ENCODE measurements at places on chromosomes 2 and 18.

DNA sequence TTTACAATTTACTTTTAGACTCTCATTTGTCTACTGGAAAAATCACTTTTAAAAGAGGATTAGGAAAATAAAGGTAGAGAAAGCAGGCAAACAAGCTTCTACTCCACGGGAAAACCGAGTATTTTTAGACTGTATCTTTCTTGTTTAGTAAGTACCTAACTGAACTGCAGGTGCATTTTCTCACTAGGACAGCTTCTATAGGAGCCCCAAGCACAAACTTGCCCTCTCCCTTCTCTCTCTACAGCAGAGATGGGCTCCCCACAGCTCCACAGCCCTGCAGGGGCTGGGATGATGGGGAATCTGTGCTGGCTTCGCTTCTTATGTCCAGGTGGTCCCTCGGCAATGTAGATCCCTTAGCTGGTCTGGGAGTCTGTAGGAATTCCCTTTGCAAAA lies 16.2 kb downstream of the PSTPIP2 start:
- no peak for DNase-seq

GRCh38 chr18:58496231-58496630 lies 132.7 kb downstream of the ALPK2 start:
- DNase-seq = no peak

GRCh38 chr2:150584081-150584480 lies 96.6 kb upstream of the RND3 start:
- no peak for DNase-seq

DNA sequence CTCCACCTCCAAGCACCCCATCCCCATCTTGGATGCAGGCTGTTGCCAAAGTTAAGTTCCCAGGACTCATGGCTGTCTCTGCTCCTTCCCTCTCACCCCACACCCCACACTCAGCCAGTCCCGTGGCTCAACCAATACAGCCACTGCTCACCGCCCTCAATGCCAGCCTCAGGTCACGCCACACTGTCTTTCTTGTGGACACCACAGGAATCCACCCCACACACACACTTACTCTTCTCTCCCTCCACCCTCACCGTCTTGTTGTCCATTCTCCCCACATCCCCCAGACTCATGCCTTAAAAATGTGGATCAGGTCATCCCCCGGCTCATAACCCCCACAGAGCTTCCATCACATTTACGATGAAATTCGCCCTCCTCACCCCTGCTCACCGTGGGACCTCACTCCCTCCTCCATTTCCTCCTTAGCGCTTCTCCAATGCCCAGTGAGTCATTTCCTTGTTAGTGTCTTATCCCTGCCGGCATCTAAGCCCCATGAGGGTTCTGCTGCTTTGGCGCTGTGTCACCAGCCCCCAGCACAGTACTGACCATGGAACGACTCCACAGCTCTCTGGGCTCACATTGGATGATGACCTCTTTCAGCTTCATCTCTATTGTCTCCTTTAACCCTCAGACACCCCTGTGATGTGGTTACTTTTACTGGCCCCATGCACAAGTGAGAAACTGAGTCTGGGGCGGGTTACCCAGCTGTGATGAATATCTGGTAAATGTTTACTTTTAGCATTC lies 13.8 kb downstream of the MLPH start:
- DNase-seq = no peak

- no peak for DNase-seq
Observed at GRCh38 chr2:58629545-58630119, 388.5 kb upstream of the FANCL start.

DNA sequence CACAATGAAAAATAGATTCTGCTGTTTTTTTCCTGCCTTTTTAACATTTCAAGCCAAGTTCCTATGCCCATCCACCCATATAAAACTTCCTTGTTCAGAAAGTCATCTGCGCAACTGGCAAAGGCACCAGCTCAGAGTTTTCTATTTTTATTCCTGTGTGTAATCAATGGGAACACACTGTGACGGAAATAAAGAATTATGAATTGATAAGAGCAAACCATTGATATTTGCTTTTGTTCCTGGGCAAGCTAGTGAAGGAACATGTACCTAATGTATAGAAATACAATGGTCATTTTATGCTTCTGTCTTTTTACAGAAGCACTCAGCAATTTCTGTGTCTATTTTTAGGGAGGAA lies 30.8 kb upstream of the AAK1 start:
- DNase-seq = no peak

DNA sequence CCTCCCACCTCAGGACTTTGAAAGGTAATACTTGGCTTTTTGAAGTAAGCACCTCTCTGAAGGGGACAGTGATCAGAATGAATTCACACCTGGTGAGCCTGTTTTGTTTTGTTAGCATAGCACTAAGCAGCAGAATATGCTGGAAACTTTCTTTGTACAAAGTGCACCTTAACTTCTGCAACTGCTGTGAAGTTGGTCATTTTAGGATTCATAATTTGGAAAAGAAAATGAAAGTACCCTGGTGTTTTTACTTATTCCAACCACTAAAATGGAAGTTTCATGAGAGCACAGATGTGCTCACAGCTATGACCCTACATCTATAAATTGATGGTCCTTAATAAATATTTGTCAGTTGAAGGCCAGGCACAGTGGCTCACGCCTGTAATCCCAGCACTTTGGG lies 257.8 kb upstream of the STON1 start:
- no peak for DNase-seq
